ENCODE measurements at places on chromosomes 16 and 17. TPM values are rescaled to one million over a fixed set of nuclear protein-coding genes. Genes with fewer than 3 reads are reported as not detected.

Gene TNFRSF17
- not detected for total RNA-seq

DNA sequence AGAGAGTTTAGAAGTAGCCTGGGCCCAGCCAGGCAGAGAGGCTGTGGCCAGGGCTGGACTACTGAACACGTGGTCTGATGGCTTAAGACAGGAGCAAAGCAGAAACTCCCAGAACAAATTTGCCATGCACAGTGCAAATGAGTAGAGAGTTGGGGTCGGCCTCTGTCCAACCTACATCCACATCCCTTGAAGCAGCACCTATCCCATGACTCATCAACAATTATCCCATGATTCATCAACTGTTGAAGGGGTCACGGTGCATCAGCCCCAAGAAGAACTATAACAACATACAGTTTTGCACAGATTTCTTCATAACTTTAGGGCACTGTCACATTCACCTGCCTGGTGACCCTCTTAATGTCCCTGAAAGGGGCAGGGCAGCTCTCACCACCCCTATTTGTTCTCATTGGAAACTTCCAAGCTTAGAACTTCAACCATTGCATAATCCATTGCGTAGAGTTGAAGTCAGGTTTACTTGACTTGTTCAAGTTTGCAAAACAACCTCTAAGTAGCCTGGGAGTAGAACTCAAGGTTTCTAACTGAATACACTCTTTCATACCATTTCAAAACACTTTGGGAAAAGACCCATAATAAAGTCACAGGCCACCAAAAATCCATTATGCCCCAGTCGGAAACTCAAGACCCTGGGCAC lies 235.2 kb upstream of the CDH5 start:
- DNase-seq, result no peak

Gene EFCAB3
- total RNA-seq, result not detected

Gene TACO1
- total RNA-seq, result 45.5 TPM

GRCh38 chr17:2008332-2009126 lies 16.6 kb downstream of the RTN4RL1 start:
- DNase-seq, result no peak

Gene TERF2IP
- total RNA-seq, result 56.2 TPM

GRCh38 chr16:495127-495748 lies 32.3 kb upstream of the CAPN15 start:
- no peak for DNase-seq

Data from left ventricle myocardium superior (tissue), 1 donor.